ENCODE measurements at places on chromosomes 4 and X.
A peak's percentile ranks its signal among the peaks of the same experiment; 100 is the strongest.

DNA sequence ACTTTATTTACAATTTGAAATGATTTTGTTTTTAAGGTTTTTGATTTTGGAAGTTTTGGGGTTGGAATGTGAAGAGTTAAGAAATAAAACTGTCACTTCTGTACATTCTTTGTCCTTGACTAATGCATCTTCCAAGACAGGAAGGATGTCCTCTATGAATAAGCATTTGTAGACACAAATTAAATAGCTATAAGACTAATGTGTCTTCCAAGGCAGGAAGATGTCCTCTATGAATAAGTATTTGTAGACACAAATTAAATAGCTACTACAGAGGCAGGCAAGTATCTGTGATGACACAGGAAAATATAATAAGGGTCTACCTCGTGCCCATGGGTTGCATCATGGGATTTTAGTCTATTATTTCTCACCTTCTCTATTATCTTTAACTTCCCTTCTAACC lies 14.5 kb downstream of the PRSS48 start:
- no peak for DNase-seq

- DNase-seq, result no peak
These were observed 7.5 kb upstream of the SPINK2 start for GRCh38 chr4:56828784-56829535.

DNA sequence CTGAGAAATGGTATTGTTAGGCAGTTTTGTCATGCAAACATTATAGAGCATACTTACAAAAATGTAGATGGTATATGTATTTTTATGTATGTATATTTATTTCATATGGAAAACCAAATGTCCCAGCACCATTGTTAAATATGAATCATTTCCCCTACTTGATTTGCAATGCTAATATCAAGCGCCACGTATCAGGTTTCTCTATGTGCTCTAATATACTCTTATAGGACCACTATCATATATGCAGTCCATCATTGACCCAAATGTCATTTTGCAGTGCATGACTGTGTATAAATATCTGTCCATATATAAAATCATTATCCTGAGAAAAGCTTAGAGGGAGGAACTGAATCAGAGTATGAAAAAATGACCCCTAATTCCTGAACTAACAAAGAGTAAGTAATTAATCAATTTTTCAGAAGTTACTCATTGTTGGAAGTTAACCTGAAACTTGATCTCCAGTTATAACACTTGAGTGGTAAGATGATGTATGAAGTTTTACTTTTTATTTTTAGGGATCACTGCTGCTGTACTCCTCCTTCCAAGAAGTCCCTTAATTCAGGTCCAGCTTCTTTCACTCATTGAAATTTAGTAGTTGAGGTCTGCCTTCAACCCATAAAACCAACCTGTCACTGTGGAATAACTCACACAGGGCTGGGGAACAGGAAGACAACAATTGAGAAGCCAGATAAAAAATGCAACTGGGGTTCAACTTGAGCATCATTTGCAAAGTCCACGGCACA lies 134.8 kb upstream of the LDB2 start:
- DNase-seq, result no peak

- DNase-seq, result no peak
These were observed 14.1 kb upstream of the CA5B start for GRCh38 chrX:15723887-15724517.

GRCh38 chrX:46577221-46578005 lies 3.8 kb downstream of the CHST7 start:
- DNase-seq, result no peak

DNA sequence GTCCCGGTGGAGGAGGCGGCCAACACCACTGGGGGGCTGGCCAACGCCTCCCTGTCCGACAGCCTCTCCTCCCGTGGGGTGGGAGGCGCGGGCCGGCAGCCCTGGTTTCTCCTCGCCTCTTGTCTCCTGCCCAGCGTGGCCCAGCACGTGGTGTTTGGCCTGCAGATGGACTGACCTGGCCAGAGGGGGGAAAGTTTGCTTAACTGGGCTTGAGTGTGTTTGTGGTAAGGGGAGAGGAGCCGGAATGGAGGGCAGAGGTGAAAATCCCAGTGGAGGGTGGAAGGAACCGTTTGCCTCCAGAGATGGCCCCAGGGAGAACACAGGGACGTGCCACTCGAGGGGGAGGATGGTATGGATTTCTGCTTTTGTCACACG lies 27.6 kb downstream of the NYX start:
- no peak for DNase-seq

- DNase-seq, result no peak
These were observed 12.5 kb downstream of the MORC4 start for GRCh38 chrX:106987488-106987887.

DNA sequence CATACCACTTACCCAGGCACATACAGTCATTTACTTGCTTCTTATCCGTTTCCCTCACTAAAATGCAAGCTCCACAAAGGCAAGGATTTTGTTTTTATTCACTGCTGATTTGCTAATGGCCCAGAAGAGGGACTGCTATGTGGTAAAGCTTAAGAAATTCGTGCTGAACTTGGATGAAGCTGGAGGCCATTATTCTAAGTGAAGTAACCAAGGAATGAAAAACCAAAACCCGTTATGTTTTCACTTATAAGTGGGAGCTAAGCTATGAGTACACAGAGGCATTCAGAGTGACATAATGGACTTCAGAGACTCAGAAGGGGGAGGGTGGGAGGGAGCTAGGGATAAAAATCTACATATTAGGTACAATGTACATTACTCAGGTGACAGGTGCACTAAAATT lies 47.2 kb downstream of the RAB33B start:
- DNase-seq, result no peak

DNA sequence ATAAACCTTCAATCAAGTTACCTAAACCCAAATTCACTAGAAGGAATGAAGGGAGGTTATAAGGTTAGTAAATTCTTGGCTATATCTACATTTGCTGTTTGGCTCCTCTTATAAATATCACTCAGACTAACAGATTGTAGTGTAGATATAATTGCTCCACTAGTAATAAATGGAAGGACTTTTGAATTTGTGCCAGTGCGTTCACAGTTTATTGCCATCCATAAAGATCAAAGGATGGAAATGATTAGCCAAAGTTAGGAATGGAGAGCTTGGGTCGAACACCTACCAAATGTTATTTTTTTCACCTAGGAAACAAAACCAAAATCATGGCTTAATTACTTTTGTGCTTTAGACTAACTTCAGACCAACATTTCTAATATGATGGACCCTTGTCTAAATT lies 9.2 kb downstream of the DTHD1 start:
- DNase-seq, result no peak

DNA sequence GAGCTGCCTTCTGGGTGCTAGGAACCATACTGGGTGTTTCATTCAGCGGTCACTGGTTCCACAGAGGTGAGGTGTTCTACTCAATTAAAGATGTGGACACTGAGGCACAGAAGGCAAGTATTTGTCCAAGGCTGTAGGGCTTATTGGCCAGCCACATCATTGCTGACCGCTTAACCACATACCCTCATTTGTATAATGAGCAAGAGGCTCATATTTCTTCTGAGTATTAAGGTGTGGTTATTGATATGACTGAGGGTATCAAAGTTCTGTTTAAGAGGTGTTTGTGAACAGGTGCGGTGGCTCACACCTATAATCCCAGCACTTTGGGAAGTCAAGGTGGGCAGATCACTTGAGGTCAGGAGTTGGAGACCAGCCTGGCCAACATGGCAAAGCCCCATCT lies 14.3 kb downstream of the RNF4 start:
- no peak for DNase-seq

GRCh38 chr4:72463724-72464123 lies 105.3 kb downstream of the ADAMTS3 start:
- DNase-seq, result no peak

DNA sequence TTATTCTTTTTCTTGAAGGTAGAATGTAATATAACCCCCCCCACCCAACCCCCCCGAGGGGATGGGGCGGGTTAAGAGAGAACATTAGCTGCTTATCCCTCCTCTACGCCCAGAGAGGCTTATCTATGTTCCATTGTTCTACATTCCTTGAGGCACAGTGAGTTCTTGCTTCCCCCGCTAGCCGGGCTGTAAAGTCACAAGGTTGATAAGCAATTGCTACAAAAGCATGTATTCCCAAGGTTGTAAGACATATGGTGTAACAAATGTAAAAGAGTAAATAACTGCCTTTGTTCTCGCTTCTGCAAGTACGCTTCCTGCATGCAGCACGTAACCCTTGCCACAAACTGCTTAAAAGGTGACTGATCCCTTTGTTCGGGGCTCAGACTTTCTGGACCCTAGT lies 8.2 kb downstream of the DCAF8L2 start:
- DNase-seq, result no peak

- no peak for DNase-seq
These were observed 62.3 kb upstream of the PDE5A start for GRCh38 chr4:119690871-119691270.

- DNase-seq, result no peak
These were observed 66.8 kb downstream of the USP46 start for GRCh38 chr4:52592287-52592686.

GRCh38 chr4:47493238-47494123 lies 8.4 kb downstream of the ATP10D start:
- DNase-seq, result no peak

DNA sequence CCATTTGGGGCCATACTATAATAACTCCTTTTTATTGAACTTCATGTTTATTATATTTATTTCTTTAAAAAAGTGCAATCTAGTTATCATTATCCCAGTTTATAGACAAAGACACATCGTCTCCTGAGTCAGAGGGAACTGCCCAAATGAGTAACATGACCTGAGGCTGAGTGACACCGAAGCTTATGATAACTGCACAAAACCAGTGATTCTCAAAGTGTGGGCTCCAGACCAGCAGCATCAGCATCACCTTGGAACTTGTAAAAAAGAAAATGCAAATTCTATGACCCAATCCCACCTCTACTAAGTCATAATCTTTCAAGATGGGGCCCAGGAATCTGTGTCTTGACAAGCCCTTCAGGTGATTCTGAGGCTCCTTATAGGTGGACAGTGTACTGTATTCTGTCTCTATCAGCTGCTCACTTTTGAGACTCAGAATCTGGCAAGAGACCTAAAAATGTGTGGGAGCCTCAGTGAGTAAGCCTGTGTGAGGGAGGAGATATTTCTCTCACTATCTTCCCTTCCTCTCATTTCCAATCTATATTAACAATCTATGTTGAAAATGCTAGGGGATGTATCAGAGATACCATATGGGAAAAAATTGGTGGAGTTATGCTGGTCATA lies 147.0 kb downstream of the PACRGL start:
- no peak for DNase-seq

GRCh38 chr4:130600706-130601105 lies 1504.8 kb downstream of the C4orf33 start:
- DNase-seq, result no peak

GRCh38 chr4:67218883-67219282 lies 326.4 kb downstream of the CENPC start:
- no peak for DNase-seq

GRCh38 chr4:138919094-138919936 lies 96.3 kb upstream of the NOCT start:
- peak; percentile 28 for DNase-seq

GRCh38 chrX:120468479-120468824 lies 644 bp downstream of the LAMP2 start:
- DNase-seq, result no peak

- DNase-seq, result no peak
These were observed 94.6 kb downstream of the RASL11B start for GRCh38 chr4:52956691-52957090.

DNA sequence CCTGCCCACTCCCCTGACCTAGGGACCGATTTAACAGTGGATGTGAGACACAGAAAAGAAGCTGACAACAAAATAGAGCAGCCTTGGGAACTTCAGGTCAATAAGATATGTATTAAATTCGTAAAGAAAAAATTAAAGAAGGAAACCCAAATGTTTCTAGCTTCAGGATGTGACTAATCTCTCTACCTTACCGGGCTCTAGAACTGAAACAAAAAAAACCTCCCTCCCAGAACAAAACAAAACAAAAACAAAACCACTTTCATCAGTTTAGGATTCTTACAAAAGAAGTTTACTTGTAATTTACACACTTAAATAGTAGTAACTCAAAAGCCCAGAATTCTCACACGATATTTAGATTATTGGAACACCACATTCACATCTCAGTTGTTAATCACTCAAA lies 185.8 kb upstream of the RPS6KA3 start:
- no peak for DNase-seq

- no peak for DNase-seq
These were observed 34.9 kb upstream of the CLDN24 start for GRCh38 chr4:183356931-183357675.

GRCh38 chrX:29662759-29663503 lies 552.4 kb upstream of the MAGEB2 start:
- DNase-seq, result no peak

- no peak for DNase-seq
These were observed 113.8 kb downstream of the ADRA2C start for GRCh38 chr4:3879681-3880614.

- DNase-seq, result no peak
These were observed 13.1 kb upstream of the SULT1B1 start for GRCh38 chr4:69773484-69773883.

- no peak for DNase-seq
These were observed 47.6 kb downstream of the CCNG2 start for GRCh38 chr4:77204621-77205020.

DNA sequence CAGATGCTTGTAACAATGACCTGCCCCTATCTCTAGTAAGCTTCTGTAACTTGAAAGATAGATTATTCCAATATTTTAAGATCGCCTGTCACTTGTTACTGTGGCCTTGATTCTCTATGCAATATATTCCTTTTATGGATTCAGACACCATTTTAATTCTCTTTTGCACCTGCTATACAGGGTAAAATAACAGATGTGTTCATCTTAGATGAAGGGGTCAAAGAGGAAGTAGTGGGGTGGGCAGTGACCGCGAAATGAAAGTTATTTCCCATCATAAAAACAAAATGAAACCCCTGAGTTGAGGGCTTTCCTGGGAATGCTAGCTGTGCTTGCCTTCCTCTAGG lies 175.9 kb downstream of the TSPAN5 start:
- DNase-seq, result no peak

GRCh38 chr4:119206178-119206577 lies 6.3 kb upstream of the USP53 start:
- DNase-seq, result no peak

DNA sequence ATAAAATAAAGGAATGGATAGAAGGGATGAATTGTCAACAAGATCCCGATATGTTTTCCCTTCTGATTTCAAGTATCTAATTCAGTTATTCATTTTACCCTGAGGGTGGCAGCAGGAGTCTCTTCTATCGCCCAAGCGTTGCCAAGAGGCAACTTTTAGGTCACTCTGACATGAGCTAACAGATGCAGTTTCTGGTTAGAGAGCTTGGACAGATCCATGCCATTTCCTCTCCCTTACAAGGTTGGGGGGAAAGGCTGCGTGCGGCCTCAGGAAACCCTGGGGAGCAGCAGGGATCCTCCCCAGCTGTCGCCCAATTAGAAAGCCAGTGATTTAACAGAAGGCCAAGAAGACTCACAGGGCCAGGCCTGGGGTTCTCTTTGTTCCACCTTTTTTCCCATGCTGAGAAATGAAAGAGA lies 35.3 kb upstream of the WAS start:
- no peak for DNase-seq

All from GDM1 (cell line).